ENCODE measurements at places on chromosomes 3 and 15. TPM values are rescaled to one million over a fixed set of nuclear protein-coding genes. Genes with fewer than 3 reads are reported as not detected.

- DNase-seq, result peak; percentile 64
Measured at GRCh38 chr3:171460725-171461524, 720 bp upstream of the TNIK start.

GRCh38 chr3:112047264-112047663 is 12.7 kb downstream of the TMPRSS7 start:
- DNase-seq, result no peak

GRCh38 chr15:38636597-38636996 is 72.0 kb upstream of the RASGRP1 start:
- DNase-seq, result no peak

DNA sequence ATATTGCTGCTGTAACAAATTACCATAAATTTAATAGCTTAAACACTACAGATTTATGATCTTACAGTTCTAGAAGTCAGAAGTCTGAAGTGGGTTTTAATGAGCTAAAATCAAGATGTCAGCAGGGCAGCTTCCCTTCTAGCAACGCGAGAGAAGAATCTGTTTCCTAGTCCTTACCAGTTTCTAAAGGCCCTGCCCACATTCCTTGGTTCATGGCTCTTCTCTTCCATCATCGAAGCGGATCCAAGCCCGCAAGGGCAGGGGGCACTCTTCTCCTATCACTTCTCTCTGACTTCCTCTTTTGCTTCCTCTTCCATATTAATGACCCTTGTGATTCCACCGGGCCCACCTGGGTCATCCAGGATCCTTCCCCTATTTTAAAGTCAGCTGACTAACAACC is 16.1 kb downstream of the MINDY4B start:
- DNase-seq, result no peak

- DNase-seq, result no peak
Measured at GRCh38 chr3:65772758-65773157, 266.0 kb downstream of the MAGI1 start.

- no peak for DNase-seq
Measured at GRCh38 chr3:30719536-30719935, 113.1 kb downstream of the TGFBR2 start.

DNA sequence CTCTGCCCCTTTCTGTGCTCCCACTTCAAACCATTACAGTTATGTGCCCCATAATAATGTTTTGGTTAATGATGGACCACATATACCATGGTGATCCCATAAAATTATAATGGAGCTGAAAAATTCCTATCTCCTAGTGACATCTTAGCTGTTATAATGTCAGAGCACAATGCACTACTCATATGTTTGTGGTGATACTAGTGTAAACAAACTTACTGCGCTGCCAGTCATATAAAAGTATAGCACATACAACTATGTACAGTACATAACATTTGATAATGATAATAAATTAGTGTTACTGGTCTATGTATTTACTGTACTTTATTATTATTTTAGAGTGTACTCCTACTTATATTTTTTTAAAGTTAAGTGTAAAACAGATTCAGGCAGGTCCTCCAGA is 45.6 kb upstream of the TCAIM start:
- no peak for DNase-seq

GRCh38 chr3:127566833-127567232 is 23.7 kb downstream of the TPRA1 start:
- no peak for DNase-seq

- peak; percentile 55 for DNase-seq
Measured at GRCh38 chr3:82133070-82133606, 371.7 kb upstream of the GBE1 start.

GRCh38 chr15:77825252-77825542 is 192.5 kb upstream of the LINGO1 start:
- no peak for DNase-seq

DNA sequence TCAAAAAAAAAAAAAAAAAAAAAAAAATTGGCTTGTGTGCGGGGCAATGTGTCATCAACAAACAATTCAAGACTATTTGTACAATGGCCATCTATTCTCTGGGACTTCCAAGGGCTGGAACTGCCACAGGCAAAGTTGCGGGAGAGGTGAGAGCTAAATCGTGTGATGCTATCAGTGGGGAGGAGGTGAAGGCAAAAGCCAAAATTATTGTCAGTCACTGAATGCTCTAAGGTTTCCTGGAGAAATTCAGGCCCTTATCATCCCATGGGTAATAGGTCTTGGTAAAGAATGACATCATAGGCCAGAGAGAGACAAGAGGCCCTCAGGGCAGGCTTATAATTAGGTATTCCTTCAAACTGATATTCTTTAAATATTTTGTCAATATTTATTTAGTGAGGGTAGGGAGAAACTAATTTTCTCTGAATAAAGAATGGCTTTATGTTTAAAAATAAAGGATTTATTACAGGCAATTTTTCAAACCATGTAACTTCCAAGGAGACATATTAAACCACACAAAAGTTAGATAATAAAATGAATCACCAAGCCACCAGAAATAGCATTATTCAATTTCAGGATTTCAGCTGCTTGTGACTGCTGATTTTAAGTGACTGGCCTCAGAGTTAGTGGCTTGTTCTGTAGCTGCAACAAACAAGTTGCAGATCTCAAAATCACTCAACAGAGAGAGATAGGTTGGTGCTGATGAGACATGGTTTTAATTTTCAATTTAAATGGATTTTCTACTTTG is 226.3 kb upstream of the MRPL3 start:
- DNase-seq, result no peak

DNA sequence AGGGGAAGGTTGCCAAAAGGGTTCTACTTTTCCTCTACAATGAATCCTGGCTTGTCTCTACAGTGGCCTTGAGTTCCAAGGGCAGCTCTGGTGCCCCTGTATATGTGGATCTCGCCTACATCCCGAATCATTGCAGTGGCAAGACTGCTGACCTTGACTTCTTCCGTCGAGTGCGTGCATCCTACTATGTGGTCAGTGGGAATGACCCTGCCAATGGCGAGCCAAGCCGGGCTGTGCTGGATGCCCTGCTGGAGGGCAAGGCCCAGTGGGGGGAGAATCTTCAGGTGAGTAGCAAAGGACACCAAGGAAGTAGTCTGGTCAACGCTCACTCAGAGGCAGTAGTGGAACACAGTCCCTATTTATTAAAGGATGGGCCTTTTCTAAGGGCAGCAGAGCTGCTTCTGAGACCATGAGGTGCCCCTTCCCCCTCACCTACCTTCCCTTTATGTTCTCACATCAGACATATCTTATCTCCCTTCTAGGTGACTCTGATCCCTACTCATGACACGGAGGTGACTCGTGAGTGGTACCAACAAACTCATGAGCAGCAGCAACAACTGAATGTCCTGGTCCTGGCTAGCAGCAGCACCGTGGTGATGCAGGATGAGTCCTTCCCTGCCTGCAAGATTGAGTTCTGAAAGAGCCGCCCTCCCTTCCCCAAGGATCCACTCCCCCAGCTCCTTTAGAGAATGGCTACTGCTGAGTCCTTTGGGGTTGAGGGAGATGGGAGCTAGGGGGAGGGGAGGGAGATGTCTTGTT is 12.4 kb downstream of the MAP1A start:
- no peak for DNase-seq

- DNase-seq, result no peak
Measured at GRCh38 chr15:20294651-20295237, 246.9 kb downstream of the GOLGA6L6 start.

DNA sequence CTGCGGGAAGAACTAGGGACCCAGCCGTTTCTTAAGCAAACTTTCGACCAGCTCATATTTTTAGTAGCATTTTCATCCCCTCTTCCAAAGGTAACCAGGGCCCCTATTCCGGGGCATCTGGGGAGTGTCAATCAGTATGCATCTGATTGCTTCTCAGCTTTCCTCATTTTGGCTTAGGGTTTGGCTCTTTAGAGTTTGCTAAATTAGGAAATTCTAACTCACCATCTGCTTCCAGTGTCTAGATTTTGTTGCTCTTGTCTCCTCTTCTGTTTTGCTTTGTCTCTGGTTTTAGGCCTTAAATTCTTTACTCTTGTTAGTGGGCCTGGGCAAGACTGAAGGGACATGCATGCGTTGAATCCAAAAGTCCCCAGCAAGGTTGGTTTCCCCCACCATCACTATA is 9.6 kb upstream of the ABTB1 start:
- DNase-seq, result no peak

DNA sequence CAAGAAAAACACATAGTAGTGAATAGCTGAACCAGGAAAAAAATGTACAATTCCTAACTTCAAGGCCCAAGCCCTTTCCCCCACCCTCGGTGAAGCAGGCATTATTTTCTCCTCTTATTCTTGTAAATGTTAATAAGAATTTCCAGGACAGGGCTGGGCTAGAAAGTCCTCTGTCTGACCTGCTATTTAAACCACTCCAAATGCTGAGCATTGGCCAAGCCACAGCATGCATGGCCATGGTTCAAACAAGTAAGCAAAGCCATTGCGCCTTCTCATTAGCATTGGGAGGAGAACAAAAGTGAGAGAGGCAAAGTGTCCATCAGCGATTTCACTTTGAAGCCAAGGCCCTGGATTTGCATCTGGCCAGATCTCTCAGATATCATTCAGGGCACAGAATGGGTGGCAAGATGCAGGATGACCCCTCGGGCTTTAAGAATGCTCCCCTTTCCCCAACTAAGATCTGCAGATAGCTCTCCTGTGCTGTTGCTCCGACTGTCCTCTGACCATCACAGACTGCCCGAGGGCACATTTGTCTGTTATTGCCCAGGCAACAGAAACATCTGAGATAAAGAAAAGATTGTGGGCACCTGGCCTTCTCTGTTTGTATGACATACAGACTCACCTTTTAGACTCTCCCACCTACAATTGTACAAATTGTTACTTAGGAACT is 46.3 kb downstream of the CEMIP start:
- no peak for DNase-seq

CHRNB4 gene
- total RNA-seq, result not detected

VILL gene
- total RNA-seq, result 15.1 TPM

All from activated CD8-positive, alpha-beta T cell treated with anti-CD3 and anti-CD28 coated beads, Interleukin-2, amount 10 ng/mL, durations not matched to agents 7 days and 5 days (primary cell).